NCI-H226 (cell line): ENCODE measurements at places on chromosomes 12 and 14.
A peak's percentile ranks its signal among the peaks of the same experiment; 100 is the strongest.

- peak; percentile 44 for DNase-seq
Observed at GRCh38 chr12:71397433-71397954, 42.1 kb upstream of the LGR5 start.

DNA sequence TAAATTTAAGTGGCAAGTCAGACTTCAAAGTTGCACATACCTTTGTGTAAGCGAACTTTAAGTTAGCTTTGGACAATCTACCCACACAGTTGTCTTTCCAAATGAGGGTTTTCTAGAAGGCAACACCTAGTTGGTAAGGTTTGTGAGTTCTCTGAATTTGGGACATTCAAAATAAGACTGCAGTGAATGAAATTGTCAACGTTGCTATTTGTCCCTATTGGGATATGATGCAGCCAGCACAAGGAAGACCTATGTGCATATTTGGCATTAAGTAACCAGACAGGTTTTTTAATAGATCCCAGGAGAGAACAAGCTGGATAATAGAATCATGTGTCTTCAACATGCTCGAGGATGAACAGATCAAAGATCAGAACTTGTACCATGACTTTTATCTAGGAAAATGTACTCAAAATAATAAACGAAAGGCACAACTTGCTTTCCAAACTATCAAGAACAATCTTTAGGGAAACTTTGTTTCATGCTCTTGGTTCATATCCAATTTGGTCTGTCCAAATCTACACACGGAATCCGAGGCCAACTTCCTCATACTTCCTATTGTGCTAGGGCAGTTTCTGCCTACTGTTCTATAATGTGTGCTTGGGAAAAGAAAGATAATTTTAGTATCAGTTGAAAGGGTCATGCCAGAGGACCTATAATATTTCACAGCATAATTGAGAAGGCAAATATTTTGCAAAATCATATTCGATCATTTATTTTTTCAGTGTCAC, 284.2 kb upstream of the SOX5 start:
- DNase-seq: no peak

GRCh38 chr12:105980533-105980932, 158.2 kb downstream of the NUAK1 start:
- DNase-seq: no peak

DNA sequence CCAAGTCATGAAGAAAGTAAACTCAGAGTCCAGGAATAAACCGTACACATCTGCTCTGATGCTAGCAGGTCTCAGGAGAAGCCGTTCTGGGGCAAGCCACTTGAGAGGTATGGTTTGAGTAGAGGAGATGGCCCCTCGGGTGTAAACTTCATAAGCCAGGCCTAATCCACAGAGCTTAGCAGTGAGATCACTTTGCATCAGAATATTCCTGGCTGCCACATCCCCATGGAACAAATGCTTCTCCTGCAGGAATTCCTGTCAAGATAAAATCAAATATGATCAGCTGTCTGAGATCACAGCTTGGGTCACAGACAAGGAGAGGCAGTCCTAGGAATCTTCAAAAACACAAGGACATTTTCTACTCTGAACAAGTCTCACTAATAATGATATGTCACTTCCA, 11.2 kb upstream of the MAGOHB start:
- DNase-seq: no peak

DNA sequence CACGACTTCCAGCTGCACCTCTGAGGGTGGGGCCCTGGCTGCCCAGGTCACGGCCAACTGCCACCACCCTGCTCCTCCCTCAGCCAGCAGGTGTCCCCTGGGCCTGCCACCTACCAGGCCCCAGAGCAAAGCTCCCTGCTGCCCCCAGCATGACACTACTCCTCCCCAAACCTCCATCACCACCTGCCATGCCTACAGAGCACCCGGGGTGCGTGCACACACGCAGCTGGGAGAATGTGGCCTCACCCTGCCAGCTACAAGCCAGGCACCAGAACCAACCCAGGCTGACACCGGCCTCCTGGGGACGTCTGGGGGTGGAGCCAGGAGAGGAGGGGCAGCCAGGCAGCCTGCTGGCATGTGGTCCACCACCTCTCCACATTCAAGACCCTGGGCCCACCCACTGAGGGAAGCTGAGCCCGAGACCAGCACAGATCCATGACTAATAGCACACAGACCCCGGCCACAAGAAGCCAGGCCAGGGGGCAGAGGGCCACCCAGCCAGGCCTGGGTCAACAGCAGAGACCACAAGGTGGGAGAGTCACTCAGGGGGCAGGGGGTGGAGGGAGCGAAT, 3.4 kb downstream of the JAG2 start:
- DNase-seq: no peak

- DNase-seq: no peak
Observed at GRCh38 chr12:122999986-123000420, 19.5 kb downstream of the ARL6IP4 start.

GRCh38 chr12:54749191-54749818, 101.1 kb upstream of the DCD start:
- DNase-seq: no peak

DNA sequence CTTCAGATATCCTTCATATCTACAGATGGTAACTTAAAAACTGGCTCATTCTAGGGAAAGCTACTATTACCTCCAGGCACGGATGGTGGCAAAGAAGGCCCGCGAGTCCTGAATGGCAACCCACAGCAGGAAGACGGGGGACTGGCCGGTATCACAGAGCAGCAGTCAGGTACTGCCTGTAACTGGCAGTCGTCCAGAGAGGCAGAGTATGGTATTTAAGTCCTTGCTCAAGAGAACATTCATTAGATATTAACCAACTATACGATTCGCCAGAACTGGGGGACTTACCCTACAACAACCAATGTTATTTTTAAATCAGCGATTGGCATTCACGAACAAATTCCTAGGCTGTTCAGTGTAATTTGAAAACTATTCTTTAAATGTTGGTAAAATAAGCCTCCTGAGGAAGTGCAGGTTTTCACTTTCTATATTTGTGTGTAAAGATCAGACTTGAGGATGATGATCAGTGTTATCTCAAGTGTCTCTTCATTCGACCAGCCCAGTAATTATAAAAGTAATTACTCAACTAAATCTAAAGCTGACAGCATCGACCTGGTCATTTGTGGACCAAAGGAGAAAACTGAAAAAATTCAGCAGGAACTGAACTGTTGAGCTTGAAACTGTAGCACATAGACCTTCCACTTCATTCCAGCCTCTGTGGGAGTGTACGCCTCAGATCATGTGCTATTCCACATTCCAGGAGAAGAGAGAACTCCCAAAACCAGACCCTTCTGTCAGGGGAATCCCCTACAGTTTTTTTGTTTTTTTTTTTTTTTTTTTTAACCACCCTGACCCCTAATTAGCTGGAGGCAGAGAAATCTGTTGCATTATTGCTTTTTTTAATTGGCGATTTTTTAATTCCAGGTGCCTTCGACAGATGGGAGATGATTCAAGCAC, 75.6 kb downstream of the ESR2 start:
- peak; percentile 85 for DNase-seq

GRCh38 chr12:45655186-45655585, 74.3 kb upstream of the ARID2 start:
- DNase-seq: peak; percentile 63

- DNase-seq: no peak
Observed at GRCh38 chr14:74645244-74645643, 33.2 kb upstream of the LTBP2 start.

GRCh38 chr12:64819816-64820402, 4.5 kb upstream of the TBC1D30 start:
- DNase-seq: no peak

DNA sequence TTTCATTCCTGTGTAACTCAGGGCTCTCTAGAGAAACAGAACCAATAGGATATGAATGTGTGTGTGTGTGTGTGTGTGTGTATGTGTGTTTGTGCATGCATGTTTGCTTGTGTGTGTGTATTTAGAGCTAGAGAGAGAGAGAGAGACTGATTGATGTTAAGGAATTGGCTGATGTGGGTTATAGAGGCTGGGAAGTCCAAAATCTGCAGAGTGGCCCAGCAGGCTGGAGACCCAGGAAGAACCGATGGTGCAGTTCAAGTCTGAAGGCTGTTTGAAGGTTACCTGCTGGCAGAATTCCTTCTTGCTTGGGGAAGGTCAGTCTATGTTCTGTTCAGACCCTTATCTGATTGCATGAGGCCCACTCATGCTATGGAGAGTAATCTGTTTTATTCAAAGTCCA, 64.7 kb downstream of the ADCK1 start:
- no peak for DNase-seq

DNA sequence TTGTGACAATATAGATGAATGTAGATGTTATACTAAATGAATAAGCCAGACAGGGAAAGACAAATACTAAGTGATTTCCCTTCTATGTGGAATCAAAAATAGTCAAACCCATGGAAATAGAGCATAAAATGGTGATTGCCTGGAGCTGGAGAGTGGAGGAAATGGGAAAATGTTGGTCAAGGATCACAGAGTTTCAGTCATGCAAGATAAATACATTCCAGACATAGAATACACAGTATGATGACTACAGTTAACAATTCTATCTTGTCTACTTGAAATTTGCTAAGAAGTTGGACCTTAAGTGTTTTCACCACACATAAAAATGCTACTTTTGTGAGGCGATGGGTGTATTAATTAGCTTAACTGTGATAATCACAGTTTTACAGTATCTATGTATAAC, 1182.7 kb downstream of the AACS start:
- DNase-seq: no peak

GRCh38 chr12:47707355-47707754, 1.5 kb upstream of the RPAP3 start:
- DNase-seq: no peak

- no peak for DNase-seq
Observed at GRCh38 chr12:47652521-47653234, 53.2 kb downstream of the RPAP3 start.

DNA sequence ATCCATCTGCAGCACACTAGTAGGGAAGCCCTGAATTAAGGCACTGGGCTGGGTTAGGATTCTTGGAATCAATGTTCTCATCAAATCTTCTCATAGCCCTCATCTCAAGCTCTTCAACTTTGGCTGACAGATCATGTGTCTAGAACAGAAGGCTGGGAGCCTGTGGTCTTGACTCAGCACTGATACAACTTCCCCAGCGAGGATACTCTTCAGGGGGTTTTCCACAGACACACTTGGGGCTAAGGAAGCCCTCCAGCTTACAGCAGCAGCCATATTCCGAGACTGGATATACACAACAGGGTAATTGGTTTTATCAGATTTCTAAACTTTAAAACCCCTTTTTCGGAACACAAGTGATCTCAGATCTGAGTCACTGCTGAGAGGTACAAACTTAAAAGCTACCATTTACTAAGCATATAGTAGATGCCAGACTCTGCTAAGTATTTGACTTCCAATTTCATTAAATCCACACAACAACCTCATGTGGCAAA, 3.5 kb downstream of the FMNL3 start:
- peak; percentile 71 for DNase-seq

DNA sequence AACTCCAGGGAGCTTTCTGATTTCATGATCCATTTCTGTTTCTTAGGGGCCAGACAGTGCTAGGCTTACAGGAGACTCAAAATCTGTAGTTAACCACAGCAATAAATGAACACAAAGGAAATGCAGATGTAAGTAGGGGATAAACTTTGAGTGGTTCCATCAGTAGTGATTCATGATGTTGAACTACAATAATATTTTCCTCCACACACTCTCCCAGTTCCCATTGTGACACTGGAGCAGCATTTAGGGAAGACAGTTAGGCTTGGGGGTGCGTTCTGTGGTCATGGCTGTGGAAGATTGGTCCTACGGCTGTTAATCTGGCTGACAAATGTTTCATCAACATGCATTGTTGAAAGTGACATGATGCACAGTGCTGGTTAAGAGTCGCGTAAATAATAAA, 66.9 kb downstream of the HMGA2 start:
- no peak for DNase-seq

GRCh38 chr12:2481951-2482350, 312.8 kb upstream of the FKBP4 start:
- no peak for DNase-seq

DNA sequence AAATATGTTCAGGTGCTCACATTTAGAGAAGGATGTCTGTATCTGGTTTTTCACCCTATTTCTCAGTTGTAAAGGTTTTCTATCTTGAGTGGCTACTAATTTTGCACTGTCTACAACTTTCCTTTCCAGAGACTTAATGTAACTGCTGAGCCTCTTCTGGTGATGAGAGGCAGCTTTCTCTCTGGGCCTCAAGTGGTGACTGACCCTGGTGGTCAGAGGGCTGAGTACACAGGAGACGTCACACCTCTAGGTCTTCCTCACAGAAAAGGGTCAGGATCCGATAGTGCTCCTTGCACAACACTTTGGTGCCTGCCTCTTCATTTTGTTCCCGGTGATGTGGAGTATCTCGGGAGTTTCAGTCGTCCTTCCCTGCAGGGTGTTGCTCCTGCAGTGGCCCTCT, 76.8 kb downstream of the LIN7A start:
- no peak for DNase-seq

DNA sequence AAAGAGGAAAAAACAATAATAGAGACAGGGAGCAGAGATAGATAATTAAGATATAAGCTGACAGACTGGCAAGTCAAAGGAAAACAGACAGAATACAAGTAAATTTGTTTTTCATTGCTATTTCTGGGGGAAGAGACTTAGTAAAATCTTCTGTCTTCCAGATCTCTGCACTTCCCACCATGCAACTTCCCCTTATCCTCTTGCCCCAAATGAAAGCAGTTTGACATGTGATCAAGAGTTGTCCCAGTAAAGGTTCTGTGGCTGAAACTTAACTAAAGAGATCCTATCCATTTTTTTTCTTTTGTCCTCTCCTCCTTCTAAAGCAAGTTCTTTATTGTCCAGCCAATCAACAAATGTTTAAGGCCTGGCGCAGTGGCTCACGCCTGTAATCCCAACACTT, 1.5 kb upstream of the MLF2 start:
- no peak for DNase-seq

DNA sequence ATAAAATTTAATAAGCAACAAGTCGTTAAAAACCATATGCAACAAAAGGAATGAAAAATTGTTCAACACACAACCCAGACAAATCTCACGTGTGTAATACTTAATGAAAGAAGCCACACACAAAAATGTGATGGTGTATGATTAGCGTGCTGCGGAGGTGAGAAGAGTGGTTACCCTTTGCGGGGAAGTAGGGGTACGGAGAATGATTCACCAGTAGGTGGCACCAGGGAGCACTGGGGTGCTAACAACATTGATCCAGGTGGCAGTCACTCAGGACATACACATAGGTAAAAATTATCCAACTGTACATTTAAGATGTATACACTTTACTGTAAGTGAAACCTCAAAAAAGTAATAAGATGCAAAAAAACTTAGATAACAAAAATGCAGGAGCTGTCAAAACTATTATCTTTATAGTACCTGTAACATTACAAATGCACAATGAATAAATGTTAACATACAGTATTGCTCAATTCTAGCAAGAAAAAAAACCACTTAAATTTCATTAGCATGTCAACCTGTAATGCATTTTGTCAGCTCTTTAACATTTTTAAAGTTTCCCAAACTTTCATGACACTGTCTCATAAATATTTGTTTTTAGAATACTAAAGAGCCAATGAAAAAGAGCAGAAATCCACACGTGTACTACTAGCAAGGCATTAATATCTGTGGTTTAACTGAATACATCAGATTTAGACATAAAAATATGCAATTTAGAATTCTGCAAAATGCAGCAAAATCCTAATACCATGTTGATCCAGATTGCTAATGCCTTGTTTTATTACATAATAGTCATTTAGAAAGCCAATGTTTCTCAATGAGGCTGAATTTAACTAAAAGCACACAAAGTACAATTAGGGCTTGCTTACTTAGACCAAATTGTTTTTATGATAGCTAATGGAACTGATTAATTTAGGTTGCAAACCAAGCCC, 46.7 kb downstream of the TMCC3 start:
- no peak for DNase-seq
